ENCODE measurements at places on chromosomes 6 and 20.

GRCh38 chr6:72464791-72465691 is 156.8 kb upstream of the KCNQ5 start:
- DNase-seq, result no peak

GRCh38 chr6:5121956-5122355 is 36.8 kb downstream of the PPP1R3G start:
- no peak for DNase-seq

- DNase-seq, result peak; percentile 92
Measured at GRCh38 chr20:31670371-31671228, 32.9 kb downstream of the COX4I2 start.

- DNase-seq, result no peak
Measured at GRCh38 chr6:18674346-18674745, 287.2 kb downstream of the RNF144B start.

- no peak for DNase-seq
Measured at GRCh38 chr6:142714951-142715785, 229.8 kb downstream of the HIVEP2 start.

DNA sequence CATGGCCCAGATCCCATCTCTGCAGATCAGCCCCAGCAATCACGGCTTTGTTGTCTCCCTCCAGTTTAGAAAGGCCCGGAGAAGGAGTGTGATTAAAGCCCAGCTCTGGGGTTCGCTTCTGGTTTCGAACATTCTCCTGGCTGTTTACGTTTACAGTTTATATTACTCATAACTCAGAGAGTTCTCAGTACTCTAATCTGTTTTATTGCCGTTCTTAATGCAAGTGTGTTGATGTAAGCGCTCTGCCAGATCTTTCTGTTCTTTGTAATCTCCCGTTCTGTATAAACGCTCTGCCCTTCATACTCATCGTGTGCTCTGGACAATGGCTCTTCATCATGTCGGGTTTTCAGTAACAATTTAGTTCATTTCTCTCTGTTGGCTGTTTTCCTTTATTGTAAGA is 118.0 kb upstream of the PRND start:
- DNase-seq, result no peak

DNA sequence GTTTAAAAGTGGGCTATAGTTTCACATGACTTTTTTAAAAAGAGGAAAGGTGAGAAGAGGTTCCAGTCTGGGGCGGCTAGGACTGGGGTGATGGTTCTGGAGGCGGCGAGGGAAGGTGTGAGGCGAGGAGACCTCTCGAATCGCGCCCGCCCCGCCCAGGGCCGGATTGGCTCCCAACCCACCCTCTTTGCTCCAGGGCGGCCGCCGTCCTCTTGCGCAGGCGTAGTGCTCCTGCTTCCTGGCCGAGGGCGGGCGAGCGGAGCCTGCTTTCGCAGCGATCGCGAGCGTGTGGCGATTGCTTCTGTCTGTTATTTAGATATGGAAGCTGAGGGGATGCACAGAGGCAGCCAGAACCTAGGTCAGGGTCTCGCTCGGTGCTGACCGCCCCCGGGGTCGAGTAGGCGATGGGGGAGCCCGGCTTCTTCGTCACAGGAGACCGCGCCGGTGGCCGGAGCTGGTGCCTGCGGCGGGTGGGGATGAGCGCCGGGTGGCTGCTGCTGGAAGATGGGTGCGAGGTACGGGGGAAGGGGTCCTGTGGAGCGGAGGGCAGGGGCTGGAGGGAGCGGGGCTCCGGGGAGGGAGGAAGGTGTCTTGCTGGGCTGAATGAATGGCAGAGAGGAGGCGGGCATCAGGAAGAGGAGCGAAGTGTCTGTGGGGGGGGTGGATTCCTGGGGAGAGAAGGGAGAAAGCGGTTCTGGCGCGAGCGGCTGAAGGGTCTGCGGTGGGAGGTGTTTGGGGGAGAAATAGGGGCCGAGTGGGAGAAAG is at the start of gene RNF8:
Gene RNF8 (plus strand): TSS at position 223 of the 765 bp plus-strand sequence. CDS start 182 bp downstream, at position 405.
- peak; percentile 90 for DNase-seq
